ENCODE measurements at places on chromosomes 7 and 10.

DNA sequence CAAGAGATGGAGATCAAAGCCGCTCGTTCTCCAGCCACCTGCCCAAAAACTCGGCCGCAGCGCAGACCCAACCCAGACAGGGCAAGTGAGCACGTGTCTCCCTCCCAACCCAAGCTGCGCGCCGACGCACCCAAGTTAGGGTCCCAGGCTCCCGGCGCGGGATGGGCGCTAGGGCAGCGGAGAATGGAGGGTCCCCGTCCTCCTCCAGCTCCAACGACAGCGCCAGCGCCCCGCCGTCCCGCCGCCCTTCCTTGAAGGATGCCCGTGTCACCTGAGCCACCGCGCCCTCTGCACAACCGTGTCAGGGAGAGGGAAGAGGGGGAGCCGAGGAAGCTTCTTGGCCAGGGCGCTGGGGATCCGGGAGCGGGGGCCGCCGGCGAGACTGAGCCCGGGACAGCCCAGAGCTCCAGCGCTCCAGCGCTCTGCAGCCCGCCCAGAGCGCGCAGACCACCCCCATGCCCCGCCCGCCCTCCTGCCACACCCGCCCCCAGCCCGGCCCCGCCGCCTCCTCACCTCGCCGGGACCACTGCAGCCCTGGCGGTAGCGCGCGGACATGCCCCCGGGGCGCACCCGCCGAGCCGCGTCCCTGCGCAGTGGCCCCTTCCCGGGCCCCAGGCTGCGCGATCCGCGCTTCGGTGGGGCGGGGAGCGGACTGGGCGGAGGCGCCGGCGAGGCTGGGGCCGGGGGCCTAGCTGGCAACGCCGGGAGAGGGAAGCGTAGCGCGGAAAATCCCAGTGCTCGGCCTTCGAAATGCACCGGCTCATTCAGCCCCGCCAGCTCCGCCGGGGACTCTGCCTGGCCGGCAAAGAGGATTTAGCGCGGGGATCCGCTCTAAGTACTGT is at the start of gene SLC16A12:
TSS of gene SLC16A12 (minus strand) at position 424 of the 842 bp plus-strand sequence. CDS start 73,016 bp downstream, outside the sequence.
- DNase-seq = peak; percentile 41

- DNase-seq = peak; percentile 21
Measured at GRCh38 chr7:101386558-101387231, 24.0 kb downstream of the COL26A1 start.

- peak; percentile 43 for DNase-seq
Measured at GRCh38 chr7:42745357-42746059, 166.4 kb downstream of the C7orf25 start.

DNA sequence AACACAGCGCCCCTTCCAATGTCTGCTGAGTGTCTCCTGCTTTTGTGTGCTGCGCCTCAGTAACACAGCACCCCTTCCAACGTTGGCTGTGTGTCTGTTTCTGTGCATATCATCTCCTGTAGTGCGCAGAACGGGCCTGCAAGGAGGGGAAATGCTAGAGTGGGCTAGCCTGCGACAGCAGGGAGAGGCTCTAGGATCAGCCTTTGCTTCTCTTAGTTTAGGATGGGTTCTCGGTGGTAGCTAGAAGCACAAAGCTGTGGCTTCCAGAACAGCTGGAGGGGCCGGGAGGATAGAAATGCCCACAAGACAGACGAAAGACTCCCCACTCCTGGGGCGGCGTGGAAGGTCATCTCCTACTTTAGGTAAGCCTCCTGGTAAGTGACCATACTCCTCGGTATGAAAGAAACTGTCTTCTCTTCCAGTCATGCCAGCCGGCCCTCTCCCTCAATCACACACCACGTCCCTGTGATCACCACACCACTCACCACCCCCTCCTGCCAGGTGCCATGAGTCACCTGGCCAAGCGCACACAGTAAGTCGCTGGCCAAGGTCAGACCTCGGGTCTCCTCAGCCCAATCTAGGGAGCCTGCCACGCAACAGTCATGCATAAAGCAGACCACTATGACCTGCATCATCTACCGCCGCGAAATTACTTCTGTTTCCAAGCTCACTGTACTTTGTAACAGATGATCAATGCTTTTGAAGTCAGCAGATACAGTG is 4.8 kb downstream of the PITRM1 start:
- DNase-seq = no peak

- DNase-seq = no peak
Measured at GRCh38 chr10:124696446-124697392, 47.5 kb downstream of the FAM53B start.

- DNase-seq = no peak
Measured at GRCh38 chr10:125023255-125023654, 81.3 kb downstream of the ZRANB1 start.

- no peak for DNase-seq
Measured at GRCh38 chr7:68503400-68503799, 1094.9 kb upstream of the AUTS2 start.

DNA sequence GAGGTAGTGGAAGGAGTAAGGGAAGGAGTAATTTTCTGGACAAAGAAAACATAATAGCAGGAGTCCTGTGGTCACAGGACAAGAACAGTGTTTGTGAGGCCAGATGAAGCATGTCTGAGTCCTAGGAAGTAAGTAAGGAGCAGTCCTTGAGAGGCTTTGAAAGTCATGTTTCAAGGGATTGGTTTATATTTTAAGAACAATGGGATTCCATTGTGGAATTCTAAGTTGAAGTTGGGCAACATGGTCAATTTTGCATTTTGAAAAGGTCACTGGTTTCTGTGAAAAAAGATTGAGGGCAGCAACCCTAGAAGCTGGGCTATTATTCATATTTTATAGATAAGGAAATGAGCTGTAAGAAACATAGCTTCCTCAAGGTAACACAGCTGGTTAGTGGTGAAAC is 10.8 kb upstream of the SLC25A28 start:
- no peak for DNase-seq

GRCh38 chr7:67364441-67365017 is 367.9 kb downstream of the TYW1 start:
- DNase-seq = no peak

DNA sequence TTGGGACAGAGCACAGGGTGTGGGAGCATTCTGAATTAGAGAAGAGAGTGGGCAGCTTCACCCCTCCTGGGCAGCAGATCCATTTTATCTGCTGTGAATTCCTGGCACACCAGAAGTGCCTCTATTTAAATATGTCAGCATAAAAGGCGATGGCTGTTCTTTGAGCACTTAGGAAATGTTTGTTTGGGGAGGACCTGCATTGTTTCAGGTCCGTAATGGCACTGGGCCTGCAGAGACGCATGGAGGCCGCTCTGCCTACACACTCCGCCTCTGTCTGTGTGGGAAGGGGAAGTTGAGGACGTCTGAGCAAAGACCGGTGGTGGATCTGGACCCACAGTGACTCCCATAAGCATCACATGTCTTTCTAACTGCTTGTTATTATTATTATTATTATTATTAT is 253.2 kb downstream of the CAMK1D start:
- DNase-seq = no peak

- DNase-seq = peak; percentile 50
Measured at GRCh38 chr10:80100861-80101695, 22.6 kb downstream of the TMEM254 start.

DNA sequence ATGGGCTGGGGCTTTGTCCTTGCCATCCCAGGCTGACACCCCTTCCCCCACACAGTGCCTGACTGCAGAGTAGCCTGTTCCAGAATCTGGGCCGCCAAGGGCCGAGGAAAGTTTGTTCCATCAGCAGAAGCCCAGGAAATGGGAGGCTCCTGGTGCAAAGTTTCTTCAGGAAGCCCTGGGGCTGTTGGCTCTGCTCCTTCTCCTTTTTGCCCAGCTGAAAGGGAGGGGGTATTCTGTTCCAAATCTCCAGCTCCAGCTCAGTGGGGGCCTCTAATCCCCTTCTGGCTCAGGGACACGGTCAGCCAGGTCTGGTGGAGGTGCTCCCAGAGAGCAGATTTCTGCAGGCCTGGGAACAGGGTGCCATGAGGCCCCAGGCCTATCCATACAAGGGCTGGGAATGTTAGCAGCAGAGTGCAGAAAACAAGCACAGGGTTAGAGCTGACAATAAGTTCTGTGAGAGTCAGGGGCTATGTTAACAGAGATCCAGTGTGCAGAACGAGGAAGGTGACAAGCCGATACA is 399.5 kb downstream of the RPS24 start:
- no peak for DNase-seq

DNA sequence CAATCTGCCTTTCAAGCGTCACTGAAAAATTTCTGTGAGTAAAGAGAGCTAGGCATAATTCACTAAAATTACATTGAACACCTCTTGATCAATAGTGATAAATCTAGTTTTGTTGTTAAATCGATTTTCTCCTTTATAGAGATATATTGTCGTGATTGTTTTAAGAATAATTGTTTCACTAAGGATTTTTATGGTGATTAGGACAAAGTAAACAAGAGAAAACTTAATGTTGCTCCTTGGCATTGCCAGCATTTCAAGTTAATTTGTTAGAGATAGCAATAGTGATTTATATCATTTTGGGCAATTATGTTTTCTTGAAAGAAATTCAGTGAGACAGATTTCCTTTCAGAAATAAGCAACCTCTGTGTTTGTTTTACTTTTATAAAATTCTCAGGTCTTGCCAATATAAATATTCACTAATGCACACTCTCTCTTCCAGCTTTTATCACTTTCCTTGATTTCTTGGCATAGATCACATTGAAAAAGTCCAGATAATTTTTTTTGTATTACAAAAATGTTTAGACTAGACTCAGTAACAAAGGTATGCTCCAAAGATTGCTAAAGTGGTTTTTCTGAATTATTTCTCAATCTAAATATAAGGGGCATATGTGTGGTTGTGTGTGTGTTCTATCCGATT is 538.7 kb downstream of the TFEC start:
- DNase-seq = no peak

GRCh38 chr10:929960-930624 is 1.4 kb downstream of the LARP4B start:
- DNase-seq = no peak

- no peak for DNase-seq
Measured at GRCh38 chr10:18829259-18829658, 170.0 kb downstream of the ARL5B start.

- no peak for DNase-seq
Measured at GRCh38 chr10:93190372-93190771, 116.7 kb downstream of the CYP26A1 start.

DNA sequence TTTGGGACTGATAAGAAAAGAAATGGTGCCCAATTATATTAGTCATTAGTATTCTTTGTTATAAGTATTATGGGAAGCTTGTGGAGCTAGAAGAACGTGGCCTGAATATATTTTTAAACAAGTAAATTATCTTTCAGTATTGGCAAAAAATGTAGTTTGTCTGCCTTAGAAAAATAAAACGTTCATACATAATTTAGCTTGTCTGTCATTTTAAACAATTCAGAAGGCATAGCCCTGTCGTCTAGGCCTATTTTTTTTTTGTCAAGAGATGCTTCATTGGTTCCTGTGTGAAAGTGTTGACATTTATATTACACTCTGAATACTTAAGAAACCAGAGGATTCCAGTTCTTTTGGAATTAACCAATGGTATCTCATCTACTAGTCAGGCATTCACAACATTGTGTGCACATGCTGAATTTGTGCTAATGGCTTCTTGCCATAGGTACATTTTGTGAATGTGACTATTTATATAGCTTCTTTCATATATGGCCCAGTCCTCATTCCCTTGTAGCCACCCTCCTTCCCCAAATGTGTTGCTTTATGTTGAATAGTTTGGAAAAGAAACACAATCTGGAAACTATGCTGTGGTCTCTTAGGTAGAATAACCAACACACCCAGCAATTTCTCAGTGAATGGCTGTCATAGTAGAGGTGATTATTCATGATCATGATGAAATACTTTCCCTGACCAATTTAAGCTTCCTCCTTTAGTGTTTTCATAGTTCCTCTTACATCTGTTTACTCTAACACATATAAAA is 435.8 kb downstream of the EXOC4 start:
- no peak for DNase-seq

- DNase-seq = no peak
Measured at GRCh38 chr7:117012696-117013095, 59.4 kb downstream of the ST7 start.

GRCh38 chr7:302054-302992 is 12.4 kb downstream of the FOXL3 start:
- no peak for DNase-seq

- DNase-seq = no peak
Measured at GRCh38 chr7:150451097-150451793, 815 bp downstream of the GIMAP8 start.

DNA sequence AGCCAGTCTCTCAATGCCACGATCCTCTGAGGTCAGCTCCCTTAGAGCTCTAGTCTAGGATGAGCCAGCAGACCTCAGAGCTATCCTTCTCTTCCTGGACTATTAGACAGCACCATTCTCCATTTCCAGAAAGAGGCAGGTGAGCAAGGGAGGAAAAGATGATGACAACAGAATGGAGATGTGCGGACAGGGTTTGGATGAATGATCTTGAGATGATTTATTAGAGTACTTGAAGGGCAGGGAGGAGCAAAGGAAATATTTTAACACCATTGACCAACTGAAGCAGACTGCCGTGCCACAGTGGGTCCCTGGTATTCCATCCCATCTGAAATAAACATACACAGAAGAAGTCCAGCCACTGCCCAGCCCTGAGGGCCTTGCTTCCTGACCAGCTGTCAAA is 94.3 kb downstream of the CFAP58 start:
- no peak for DNase-seq

DNA sequence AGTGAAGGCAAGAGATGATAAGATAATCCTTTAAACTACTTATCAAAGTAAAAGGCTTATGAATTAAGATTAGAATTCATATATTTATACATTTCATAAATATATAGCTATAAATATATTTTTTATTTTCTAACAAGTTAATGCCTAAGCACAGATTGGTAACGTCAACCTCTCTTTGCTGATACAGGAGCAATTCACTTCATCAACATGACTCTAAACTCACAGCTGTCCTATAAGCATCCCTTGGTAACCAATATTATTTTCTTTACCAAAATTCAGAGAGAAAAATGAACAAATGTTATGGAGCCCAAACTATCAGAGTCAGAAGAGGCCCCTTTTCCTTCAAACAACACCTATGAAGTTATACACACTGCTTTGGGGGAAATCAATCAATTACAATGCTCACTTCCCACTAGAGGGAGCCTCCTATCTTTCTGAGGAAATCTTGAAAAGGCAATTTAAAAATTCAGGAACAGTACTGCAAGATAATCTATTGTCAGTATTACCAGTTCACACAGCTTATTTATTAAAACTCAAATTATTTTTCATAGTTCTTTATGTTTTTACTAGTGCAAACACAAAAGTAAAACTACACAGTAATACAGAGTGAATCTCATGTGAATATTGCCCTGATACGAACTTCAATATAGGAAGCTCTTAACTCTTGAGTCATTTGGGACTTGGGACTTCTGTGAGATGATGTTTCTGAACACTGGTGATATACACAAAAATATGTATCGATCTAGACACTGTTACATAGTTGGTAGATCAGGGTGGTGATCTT is 51.0 kb upstream of the NOBOX start:
- DNase-seq = no peak

- DNase-seq = no peak
Measured at GRCh38 chr7:96671854-96672253, 37.8 kb downstream of the SEM1 start.

GRCh38 chr7:58086871-58087535 is 637.0 kb downstream of the ZNF716 start:
- DNase-seq = no peak

GRCh38 chr10:67790534-67791408 is 47.2 kb downstream of the DNAJC12 start:
- peak; percentile 39 for DNase-seq
